ENCODE measurements at places on chromosomes 16 and 17.

DNA sequence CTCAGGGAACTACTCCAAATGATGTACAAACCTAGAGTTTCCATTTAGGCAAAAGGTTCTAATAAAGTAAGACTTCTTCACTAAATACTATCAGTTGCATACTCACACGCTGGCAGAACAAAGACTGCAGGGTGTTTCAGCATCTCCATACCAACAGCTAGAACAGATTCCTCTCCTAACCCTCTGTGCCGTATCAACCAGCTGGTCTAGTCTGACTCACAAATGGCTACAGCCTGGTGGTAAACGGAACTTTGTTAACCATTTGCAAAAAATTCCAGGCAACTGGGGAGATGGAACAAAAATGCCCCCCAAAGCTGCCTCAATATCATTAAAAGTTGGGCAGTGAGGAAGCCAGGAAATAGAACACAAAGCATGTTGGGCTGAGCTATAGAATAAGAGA lies 217.1 kb downstream of the GRIN2A start:
- DNase-seq = no peak

- DNase-seq = no peak
Measured at GRCh38 chr17:41254861-41255260, 323 bp upstream of the KRTAP9-9 start.

DNA sequence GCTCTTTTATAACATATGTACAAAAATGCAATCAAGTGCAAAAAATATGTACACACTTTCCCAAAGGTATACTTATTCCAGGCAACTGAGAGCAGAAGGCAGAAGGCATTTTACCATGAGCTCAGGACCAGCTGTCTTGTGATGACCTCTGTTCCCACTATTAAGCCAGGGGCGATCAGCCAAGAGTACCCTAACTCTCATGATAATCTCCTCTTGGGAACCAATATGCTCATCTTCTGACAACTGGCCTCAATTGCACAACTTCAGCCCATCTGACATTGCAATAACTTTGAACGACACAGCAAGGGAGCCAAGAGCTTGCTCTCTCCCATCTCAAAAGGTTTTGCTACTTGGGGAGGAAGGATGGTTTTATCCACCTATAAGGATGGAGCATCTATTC lies 471.9 kb downstream of the HS3ST3B1 start:
- no peak for DNase-seq

DNA sequence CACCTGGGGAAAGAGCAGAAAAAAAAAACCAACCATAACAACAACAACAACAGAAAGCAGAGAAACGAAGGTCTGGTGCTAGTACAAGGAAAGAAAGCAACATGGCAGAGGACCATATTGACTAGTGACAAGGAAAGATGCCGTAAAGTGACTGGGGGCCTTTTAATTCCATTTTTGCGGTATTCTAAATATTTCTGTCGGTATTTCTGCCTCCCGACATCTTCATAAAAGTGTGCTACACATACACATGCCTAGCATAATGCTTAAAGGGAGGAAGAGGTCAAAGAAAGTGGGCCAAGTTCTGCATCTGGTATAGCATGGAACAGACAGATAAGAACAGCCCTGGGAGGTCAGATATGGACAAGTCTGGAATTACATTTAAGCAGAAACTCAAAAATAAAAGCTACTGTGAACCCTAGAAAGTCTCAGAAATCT lies 19.5 kb upstream of the RNF43 start:
- DNase-seq = no peak

- DNase-seq = no peak
Measured at GRCh38 chr16:81542609-81543570, 98.3 kb downstream of the CMIP start.

GRCh38 chr17:12328204-12328603 lies 307.5 kb downstream of the MAP2K4 start:
- DNase-seq = no peak

- no peak for DNase-seq
Measured at GRCh38 chr17:59830846-59831486, 61.8 kb downstream of the TUBD1 start.

GRCh38 chr16:20821682-20822081 lies 15.4 kb downstream of the REXO5 start:
- DNase-seq = no peak

- DNase-seq = no peak
Measured at GRCh38 chr17:73598212-73598611, 46.0 kb downstream of the SDK2 start.

DNA sequence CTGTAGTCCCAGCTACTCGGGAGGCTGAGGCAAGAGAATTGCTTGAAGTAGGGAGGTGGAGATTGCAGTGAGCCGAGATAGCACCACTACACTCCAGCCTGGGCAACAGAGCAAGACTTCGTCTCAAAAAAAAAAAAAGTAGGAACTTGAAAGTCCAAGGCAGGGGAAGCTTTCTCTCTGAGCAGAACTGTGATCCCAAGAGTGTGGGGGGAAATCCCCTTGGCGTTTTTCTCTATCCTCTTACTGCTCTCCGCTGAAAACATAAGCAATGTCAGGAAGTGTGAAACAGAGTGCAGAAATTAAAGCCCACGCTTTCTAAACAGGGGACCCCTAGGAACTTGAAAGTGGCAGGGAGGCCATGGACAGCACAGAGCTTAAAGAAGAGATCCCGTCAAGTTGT lies 9.8 kb upstream of the CMTM3 start:
- DNase-seq = no peak

DNA sequence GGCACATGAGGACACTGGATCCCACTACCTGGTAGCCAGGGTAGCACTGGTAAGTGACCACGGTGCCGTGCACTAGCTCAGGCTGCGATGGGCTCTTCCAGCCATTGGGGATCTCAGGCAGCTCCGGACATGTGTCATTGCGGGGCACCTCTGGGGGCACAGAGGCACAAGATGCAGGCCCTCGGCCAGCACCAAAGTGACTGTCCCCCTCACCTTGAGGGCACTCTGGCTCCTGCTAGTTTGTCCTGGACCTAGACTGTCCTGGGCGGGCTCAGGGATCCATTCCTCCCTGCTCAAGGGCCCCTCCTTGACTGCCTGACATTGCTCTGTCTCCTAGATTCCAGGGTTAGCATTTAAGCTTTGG lies 6.7 kb upstream of the PHF12 start:
- DNase-seq = no peak

DNA sequence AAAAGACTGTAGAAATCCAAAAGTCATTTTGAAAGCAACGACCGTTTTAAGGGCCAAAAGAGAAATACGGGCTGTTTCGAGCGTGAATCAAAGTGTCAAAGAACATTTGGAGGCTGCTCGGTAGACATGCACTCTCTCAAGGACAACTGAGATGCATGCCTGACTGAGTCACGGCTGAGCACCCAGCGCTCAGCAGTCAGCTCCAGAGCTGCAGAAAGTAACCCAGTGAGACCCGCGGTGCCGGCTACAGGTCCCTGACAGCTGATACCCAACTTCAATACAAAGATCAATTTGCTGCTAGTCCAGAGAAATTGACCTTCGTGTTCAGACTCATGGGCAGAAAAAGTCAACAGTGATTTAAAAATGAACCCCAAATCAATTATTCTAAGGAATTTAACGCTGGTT lies 214.9 kb downstream of the STX8 start:
- no peak for DNase-seq

- DNase-seq = no peak
Measured at GRCh38 chr17:32148351-32148750, 6.0 kb downstream of the RHOT1 start.
